ENCODE measurements at places on chromosomes 16 and 17.
A peak's percentile ranks its signal among the peaks of the same experiment; 100 is the strongest.

- DNase-seq, result peak; percentile 86
Measured at GRCh38 chr16:30063893-30064728, 1.4 kb upstream of the ALDOA start.

DNA sequence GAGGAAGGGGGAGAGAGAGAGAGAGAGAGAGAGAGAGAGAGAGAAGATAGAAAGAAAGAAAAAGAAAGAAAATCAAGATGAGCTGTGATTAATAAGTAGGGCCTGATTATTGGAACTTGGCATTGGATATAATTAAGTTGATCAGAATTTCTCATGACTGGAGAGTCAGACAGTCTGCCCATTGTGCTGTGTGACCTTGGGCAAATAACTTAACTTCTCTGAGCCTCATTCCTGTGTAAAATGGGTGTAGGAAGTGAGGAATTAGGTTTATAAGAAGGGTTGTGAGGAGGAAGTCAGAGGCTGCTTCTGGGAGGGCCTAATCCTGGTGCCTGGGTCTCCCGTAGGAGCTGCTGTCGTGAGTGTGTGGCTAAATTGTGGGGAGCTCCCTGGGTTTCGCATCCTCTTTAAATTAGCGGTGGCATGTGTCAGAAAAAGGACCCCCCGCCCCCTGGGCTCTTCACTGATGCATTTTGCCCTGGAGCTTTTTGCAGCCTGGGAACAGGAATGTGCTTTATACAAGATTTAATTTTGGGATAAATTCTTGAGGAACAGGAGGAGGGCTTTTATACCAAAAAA lies 76.0 kb downstream of the CMIP start:
- no peak for DNase-seq

- DNase-seq, result peak; percentile 11
Measured at GRCh38 chr17:37648555-37648954, 5.3 kb upstream of the DDX52 start.

DNA sequence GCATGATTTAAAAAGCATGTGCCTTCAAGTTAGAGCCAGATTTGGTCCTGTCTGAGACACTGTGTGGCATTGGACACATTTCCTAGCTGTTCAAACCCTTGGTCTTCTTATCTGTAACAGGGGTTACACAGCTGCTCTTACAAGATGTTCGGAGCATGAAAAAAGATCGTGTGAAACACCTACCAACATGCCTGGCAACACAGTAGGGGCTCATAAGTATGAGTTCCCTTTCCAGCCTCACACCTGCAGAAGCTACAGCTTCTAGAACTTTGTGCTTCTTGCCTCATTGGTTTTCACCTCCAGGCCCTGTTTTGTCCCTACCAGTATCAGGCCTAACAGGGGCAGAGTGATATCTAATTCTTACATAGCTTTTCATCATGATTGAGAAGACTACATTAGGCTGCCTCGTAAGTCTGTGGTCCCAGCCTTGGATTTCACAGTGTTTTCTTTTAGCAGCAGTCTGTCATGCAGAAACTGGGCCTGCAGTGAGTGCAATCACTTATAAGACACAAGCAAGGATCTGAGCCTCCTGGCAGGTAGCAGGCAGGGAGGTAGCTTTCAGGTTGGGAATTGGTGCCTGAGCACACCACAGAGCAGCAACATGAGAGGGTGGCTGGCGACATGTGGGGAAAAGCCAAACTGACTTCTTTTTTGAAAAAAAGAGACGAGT lies 78.8 kb downstream of the CCDC182 start:
- DNase-seq, result no peak

GRCh38 chr17:58595194-58595792 lies 80.9 kb upstream of the MTMR4 start:
- DNase-seq, result no peak

DNA sequence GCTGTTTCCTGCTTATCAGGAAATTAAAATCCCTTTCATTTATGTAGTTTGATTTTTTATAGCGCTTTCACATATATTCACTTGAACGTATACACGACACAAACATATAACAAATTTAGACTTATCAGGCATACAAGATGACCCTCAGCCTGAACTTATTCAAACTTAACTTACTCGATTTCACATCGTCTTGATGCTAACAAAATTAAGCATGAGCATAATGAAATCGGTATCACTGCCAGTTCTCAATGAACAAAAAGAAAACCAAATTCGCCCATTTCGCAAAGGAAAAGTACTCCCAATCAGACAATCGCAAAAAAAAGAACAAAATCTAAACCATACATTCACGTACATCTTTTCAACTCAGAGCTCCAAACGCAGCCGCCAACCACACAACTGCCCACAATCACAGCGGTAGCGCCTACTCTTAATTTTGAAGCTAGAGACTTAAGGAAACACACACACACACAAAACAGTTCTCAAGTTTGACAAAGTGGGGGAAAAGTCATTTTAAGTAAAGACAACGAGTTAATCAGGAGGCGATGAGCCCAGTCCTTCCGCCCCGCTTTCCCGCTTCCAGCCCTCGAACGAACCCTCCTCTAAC lies 1.1 kb downstream of the GJC1 start:
- DNase-seq, result no peak

GRCh38 chr16:22961206-22961605 lies 147.2 kb downstream of the HS3ST2 start:
- no peak for DNase-seq

- DNase-seq, result no peak
Measured at GRCh38 chr16:8611886-8612600, 9.5 kb upstream of the METTL22 start.

GRCh38 chr17:78359321-78359996 lies 418 bp downstream of the SOCS3 start:
- peak; percentile 43 for DNase-seq

DNA sequence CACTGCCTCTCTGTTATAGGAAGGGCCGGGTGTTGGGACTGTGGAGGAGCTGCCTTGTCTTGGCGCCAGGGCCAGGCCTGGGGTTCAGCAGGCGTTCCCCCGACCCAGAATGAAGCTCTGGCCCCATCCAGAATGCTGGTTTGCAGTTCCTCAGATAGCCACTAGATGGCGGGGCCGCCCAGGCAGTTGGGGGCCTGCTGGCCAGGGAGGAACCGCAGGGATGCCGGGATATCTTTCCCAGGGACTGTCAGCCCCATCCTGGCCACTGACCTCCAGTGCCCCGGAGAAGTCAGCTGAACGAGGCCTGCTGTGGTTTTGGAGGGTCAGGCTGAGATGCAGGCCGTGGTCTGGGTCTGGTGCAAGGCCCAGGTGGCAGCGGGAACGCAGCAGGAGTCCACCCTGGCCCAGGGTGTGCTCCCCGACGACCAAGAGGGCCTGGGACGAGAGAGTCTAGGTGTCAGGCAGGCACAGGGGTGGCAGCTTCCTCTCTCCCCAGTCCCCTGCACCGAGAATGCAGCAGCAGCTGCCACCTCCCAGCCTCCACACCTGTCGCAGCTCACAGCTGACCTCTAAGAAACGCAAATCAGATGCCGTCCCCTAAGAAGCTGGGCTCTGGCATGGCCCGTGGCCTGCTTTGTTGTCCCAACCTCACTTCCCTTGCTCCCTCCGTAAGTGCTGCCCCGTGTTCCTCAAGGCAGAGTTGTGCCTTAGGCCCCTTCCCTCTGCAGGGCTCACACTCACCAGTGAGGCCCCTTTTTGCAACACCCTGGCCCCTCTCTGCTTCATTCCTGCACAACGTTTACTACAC lies 51.2 kb downstream of the RMI2 start:
- DNase-seq, result peak; percentile 77

- DNase-seq, result no peak
Measured at GRCh38 chr16:20074099-20074991, 655 bp upstream of the GPR139 start.

DNA sequence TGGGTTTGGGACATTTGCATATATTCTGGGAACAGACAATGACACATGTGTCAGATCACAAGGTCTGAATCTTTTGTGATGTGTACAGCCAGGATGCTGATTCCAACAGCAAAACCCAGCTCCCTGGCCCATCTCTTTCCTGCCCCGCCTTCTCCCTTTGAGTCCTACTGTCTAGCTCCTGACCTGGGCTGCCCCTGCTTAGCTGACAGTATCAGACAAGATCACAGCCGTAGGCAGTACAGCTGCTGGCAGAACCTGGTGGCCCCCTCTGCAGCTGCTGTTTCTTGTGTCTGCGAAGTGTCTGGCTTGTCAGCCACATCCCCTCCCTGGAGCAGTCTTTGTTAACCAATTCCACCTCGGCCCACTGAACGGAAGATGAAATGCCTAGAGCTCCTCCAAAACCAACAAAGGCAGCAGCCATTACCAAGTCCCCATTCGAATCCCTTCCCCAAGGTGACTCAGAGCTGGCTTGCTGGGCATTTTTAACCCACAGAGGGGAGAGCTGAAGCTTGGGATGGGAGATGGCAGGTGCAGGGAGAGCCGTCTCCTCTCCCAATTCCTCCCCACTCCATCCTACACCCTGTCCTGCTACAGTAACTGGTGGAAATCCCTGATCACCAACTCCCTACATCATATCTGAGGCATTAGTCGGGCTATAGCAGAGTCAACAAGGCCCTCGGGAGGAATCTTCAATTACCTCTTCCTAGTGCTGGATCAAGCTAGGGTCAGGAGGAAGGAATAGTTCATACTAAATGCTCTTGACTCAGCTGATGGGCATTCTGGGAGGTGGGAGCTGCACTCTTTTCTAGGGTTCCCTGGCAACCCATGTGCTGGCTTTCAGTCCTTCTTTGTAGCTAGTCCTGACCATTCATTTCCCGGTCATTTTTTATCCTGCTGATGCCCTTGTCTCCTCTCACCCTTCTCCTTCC lies 5.8 kb downstream of the PIPOX start:
- DNase-seq, result no peak

GRCh38 chr17:50145532-50146229 lies 4.8 kb downstream of the PPP1R9B start:
- DNase-seq, result no peak

Measured in activated CD4-positive, alpha-beta T cell treated with anti-CD3 and anti-CD28 coated beads, Interleukin-10, Interleukin-2, amounts not matched to agents 100 ng/mL and 50 ng/mL, durations not matched to agents 16 hours and 8 hours (primary cell).